ENCODE measurements at places on chromosomes 1 and 21. TPM values are rescaled to one million over a fixed set of nuclear protein-coding genes. Genes with fewer than 3 reads are reported as not detected.

The LRRN2 gene
- total RNA-seq = not detected

The RGS7 gene
- total RNA-seq = not detected

The C1orf141 gene
- total RNA-seq = not detected

The TMEM234 gene
- total RNA-seq = 13.5 TPM

The SLFNL1 gene
- total RNA-seq = not detected

The YY1AP1 gene
- total RNA-seq = 40.9 TPM

The UTS2 gene
- not detected for total RNA-seq

The TNFRSF9 gene
- not detected for total RNA-seq

The OR2L5 gene
- not detected for total RNA-seq

The ITGB2 gene
- total RNA-seq = 3.5 TPM
